ENCODE measurements at places on chromosomes 1 and 21.

- no peak for DNase-seq
These were observed 48.0 kb downstream of the NID1 start for GRCh38 chr1:236016782-236017400.

DNA sequence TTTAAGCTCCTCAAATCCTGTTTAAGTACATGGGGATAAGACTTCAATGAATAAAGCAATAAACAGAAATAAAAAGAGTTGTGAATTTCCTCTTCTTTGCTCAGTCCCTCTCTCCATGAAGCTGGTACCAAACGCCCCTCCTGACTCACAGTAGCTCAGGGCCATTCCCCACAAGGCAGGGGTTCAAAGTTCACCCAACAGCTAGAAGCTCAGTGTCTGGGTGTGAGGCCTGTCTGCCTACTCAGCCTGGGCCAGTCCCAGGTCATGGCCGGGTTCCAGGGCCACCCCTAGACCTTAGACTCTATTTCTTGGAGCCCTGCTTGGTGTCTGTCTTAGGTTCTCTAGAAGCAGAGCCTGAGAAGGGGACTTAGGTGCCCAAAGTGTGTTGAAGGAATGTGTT lies 251.5 kb downstream of the GRIK3 start:
- DNase-seq: no peak

GRCh38 chr1:25875856-25876692 lies 566 bp upstream of the PAQR7 start:
- DNase-seq: no peak

GRCh38 chr21:28949318-28949717 lies 43.4 kb downstream of the LTN1 start:
- DNase-seq: no peak

GRCh38 chr1:76292418-76293184 lies 218.1 kb downstream of the ST6GALNAC3 start:
- no peak for DNase-seq

GRCh38 chr21:45962531-45963231 lies 18.9 kb upstream of the COL6A1 start:
- no peak for DNase-seq

- DNase-seq: no peak
These were observed 39.4 kb downstream of the PLXNA2 start for GRCh38 chr1:208204779-208205178.

- peak; percentile 41 for DNase-seq
These were observed 73.8 kb downstream of the MTR start for GRCh38 chr1:236868625-236869467.

GRCh38 chr1:16090076-16090826 lies 16.8 kb upstream of the FAM131C start:
- DNase-seq: no peak
